Activated CD8-positive, alpha-beta memory T cell treated with anti-CD3 and anti-CD28 coated beads, Interleukin-2, amount 50 U/mL, for 4 hours (primary cell): ENCODE measurements at places on chromosomes 7 and 10.

DNA sequence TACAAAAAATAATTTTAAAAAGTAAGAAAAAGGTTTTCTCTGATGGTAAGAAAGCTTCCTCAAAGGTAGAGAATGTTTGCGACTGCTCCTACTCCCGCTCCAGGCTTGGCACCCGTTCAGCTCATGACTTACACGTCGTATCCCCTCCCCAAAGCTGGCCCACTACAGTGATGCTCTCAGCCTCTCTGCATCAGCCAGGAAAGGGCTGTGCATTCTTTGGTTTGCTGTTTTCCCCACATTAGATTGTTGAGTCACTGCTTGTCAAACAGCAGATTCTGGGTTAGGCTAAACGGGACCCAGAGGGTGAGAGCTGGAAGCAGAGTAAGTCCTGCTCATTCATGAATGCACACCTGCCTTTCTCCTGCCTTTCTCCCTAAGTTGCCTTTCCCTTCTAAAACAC is 54.7 kb upstream of the NMT2 start:
- DNase-seq: no peak

GRCh38 chr10:101617824-101618568 is 29.9 kb downstream of the DPCD start:
- DNase-seq: no peak

GRCh38 chr7:81693080-81693479 is 76.8 kb downstream of the HGF start:
- DNase-seq: no peak

DNA sequence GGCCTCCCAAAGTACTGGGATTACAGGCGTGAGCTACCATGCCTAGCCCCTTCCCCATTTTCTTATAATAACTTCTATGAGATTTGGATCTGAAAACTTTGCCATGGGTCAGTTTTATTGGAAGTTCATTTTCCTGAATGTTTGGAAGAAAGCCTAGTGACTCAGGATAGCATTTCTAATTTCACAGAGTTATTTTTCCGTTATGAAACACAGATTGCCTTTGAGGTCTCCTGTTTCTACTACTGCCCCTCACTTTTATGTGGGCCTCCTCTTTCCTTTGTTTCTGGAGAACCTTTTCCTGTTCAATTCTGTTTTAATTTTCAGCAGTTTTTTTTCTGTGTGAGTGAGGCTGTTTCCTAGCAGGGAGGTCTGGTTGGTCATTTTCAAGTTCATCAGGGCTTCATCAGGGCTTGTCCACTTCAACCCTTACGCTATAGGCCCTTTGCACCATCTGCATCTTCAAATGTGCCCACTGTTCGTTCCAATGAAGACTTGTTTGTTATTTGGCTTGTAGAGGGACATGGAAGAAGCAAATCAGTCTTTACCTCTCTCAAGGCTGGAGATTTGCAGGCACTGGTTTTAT is 58.7 kb downstream of the BMPR1A start:
- DNase-seq: no peak

DNA sequence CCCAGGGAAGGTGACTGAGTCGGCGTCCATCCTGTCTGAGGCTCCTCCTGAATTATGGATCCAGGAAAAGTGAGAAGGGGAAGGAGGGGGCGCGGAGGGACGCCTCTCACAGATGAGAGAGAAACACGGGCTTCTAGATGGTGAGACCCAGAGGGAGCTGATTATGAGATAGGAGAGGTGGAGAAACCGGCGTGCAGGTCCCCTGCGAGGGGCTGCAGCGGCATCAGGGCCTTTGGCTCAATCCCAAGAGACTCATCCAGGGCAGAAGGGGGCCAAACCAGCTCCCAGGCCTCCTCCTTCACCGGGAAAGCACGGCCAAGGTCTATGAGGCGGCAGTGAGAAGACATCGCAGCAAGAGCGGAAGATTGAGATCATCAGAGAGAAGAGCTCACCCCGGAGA is 70.8 kb downstream of the TCERG1L start:
- DNase-seq: no peak

GRCh38 chr10:12252882-12253546 is 57.0 kb downstream of the CDC123 start:
- DNase-seq: no peak

DNA sequence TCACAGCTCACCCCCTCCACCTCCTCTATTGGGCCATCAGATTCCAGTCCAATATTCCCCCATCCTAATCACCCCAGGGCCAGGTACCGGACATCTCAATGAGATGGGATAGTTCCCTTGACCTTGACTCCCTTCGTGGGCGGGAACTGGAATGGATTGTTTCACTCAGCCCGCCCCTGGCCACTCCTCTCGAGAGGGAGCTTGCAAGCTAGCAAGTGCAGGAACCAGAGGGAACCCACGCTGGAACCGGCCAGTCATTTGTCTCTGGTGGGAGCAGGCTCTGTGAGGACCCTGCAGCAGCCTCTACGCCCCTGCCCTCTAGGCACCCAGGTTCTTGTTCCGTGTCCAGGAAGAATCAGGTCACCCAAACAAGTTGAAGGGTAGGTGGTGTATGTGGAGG is 11.0 kb upstream of the RADIL start:
- DNase-seq: no peak

DNA sequence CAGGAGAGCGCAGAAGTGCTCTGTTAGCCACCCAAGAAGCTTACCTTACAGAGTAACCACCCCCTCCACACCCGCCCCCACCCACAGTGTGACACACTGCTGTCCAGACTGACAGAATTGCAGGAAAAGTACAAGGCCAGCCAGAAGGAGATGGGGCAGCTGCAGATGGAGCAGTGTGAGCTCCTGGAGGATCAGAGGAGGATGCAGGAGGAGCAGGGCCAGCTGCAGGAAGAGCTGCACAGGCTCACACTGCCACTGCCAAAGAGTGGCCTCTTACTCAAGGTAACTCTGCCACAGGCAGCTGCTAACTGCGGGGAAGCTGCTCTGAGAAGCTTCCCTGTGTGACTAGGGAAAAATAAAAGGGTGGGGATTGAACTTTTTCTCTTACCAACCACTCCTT is 17.6 kb downstream of the CCDC136 start:
- DNase-seq: no peak

GRCh38 chr10:36736311-36736710 is 389.1 kb upstream of the ANKRD30A start:
- no peak for DNase-seq

DNA sequence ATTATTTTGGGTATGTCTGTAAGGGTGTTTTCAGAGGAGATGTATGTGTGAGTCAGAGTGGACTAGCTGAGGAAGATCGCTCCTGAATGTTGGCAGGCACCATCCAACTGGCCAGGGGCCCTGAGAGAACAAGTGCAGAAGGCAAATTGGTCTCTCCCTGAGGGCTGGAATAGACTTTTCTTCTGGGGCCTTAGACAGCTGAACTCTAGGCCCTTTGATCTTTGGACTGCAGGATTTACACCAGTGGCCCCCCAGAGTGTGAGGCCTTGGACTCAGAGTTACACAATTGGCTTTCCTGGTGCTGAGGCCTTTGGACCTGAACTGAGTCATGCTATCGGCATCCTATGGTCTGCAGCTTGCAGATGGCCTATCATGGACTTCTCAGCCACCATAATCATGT is 217.2 kb downstream of the REEP3 start:
- no peak for DNase-seq

GRCh38 chr7:41754046-41754445 is 51.2 kb upstream of the INHBA start:
- DNase-seq: no peak

DNA sequence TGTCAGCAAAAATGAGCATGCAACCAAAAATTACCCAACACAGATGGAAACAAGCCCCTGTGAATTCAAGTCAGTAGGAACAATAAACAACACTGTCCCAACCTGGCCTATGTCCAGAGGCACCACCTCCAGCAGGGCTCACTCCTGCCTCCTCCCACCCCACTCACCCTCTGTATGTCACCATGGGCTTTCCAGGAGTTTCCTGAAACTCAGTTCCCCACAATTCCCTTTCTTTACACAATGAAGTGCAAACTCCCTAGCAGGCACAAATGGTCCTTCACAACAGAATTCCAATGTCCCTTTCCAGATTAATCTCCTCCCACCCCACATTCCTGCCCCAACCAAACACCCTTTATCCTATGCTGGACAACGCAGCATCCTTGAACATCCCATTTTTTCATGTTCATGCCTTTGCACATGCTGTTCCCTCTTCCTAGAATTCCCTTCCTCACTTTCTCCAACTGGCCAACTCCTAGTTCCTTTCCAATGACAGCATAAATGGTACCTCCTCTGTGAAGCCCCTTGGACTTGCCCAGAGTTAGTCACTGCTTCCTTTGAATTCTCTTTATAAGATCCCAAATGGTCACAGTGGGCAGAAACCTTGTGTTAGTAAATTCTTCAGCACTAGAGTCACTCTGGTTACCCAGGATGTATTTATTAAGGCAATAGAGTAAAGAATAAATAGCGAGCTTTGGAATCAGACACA is 157.5 kb downstream of the SLIT1 start:
- DNase-seq: no peak

- no peak for DNase-seq
Observed at GRCh38 chr7:156842740-156843140, 50.2 kb downstream of the LMBR1 start.

DNA sequence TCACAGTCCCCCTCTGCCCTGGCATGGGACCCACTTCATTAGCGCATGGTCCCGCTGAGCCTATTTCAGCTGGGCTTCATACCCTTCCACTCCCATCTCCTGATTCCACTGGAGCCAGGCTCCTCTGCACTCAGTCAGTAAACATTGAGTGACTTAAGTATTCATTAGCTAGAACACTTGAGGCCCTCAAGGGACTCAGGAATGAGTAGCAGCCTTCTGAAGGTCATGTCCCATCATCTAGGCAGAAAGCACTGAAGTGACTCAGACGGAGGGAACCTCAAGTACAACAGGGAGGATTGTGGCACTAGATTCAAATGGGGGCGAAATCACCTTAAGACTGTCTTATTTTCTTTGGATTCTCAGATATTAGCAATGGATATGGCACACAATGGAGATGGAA is 186.6 kb upstream of the INHBA start:
- no peak for DNase-seq

- DNase-seq: peak; percentile 90
Observed at GRCh38 chr7:923108-924041, 31.1 kb downstream of the ADAP1 start.

DNA sequence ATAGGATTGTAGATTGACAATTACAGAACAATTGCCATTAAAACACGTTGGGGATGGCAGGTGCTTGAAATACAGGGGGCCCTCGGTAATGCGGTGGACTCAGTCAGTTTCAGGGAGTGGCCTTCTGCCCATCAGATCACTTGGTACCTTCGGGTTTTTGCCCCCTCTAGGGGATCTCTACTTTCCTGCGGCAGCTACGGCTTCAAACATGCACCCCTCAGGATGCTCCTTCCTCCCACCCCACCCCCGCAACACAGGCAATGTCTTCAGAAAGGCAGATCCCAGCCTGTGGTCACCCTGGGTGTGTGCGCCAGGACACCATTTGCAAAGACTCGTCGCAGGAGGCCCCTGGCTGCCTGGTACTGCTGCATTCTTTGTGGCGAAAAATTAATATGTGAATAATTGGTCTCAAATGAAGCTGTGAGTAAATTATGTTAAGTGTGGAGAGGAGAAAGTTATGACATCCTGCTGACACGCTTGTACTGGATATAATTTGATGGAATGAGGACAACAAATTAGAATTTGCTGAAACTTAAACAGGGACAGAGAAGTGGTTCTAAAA is 431.0 kb upstream of the MKI67 start:
- no peak for DNase-seq

DNA sequence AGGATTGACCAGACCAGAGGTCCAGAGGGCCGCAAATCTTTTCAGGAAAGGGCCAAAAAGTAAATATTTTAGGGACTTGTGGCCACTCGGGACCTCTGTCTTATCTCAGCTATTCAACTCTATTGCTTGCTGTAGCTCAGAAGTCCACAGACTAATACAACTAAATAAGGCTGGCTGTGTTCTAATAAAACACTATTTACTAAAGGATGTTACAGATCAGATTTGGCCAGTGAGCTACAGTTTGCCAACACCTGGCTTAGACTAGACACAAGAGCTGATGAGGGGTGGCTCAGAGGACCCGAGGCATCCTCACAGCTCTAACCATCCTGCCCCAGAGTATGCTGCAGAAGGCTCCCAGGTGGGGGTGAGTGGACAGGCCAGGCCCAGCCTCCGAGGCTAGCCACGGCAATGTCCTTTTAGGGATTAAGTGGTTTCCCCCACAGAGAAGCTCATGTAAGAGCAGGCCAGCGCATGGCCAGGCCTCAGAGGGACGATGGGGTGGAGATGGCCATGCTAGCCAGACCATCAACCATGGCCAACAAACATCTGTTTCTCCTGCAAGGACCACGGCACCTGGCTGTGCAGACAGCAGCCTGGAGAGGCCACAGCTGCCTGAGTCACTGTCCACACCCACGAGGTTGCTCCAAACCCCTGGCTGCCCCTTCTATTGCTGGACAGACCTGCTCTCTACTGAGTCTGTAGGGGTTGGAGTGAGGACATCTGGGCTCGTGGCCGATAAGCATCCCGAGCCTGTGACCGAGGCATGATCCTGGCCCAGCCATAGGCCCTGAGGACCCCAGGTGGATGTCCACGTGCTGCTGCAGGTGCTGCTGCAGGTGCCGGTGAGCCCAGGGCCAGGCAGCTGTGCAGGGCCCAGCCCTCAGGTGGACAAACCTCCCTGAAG is 76.5 kb downstream of the AFAP1L2 start:
- DNase-seq: no peak

DNA sequence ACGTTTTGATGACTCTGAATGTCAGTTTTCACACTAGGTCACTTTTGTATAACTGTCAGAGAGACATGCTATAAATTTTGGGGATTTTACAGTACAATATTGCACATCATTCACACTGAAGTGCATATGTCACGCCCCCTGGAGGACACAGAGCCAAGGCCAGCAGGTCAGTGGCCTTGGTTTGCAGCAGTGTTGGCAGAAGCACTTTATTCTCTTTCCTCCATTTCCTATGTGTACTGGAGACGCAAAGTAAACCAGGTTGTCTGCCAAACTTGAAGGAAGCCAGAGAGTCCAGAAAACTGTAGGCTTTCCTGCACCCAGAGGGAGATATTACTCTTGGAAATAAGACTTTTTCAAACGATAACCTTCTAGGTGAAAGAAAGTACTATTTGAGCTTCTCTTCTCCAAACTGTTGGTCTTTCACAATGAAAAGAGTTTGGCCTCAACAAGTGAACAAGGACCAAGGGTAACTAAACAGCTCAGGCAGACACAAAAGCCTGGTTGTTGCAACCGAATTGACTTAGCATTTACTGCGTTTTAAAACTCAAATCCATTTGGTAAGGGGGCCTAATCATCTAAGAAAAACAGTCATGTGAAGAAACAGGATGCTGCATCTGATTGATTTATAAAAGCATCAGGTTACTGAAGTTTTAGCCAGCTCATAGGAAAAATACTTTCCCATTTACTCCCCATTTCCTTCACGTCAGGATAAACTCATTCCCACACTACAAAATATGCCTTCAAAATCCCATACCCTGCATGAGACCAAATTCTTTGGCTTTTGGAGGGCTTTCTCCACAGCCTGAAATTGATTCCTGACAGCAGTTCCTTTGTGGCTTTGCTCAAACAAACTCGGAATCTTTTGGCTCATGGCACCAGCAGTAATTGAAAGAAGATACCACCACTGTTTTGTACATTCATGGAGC is 83.0 kb upstream of the SEC61G start:
- no peak for DNase-seq

DNA sequence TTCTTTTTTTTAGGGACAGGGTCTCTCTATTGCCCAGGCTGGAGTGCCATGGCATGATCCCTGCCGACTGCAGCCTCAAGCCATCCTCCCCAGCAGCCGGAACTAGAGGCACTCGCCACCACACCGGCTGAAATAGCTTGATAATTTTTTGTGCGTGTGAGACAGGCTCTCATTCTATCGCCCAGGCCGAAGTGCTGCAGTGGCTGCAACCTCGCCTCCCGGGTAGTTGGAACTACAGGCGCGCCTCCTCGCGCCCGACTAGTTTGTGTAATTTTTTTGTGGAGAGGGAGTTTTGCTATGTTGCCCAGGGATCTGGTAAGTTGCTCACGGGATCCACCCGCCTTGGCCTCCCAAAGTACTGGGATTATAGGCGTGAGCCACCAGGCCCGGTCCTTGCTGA is 1.9 kb downstream of the BUD23 start:
- no peak for DNase-seq
